ENCODE measurements at places on chromosomes 11 and 22. TPM values are rescaled to one million over a fixed set of nuclear protein-coding genes. Genes with fewer than 3 reads are reported as not detected.

DNA sequence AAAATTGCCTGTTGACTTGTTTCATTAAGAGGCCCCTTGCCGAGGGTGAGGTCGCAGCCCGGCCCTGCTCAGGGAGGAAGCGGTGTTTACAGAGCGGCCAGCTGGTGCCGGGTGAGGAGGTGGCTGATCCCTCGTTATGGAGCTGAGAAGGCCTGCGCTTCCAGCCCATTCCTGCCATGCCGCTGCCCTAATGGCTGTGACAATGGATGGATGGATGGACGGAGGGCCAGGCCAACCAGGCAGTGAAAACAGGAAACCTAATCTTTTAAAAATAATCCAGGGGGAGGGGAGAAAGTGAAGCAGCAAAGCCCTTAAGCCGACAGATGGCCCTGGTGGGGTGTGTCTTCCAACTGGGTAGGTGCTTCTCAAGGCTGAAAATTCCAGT is 38.5 kb downstream of the BCR start:
- H3K4me1 ChIP-seq: peaks cover 100% of the 10 kb centered on the region
- H3K36me3 ChIP-seq: no peaks in the 10 kb centered on the region
- H3K27ac ChIP-seq: peak overlapping the region; percentile 75

- H3K4me3 ChIP-seq: no peak overlapping the region
- H3K4me1 ChIP-seq: peaks cover 14% of the 10 kb centered on the region
- DNase-seq: no peak
- H3K36me3 ChIP-seq: no peaks in the 10 kb centered on the region
- no peaks in the 10 kb centered on the region for H3K27me3 ChIP-seq
Observed at GRCh38 chr22:35883031-35883620, 145.5 kb downstream of the RBFOX2 start.

- H3K27me3 ChIP-seq: no peaks in the 10 kb centered on the region
- H3K4me3 ChIP-seq: no peak overlapping the region
- H3K36me3 ChIP-seq: no peaks in the 10 kb centered on the region
- H3K4me1 ChIP-seq: peaks cover 6% of the 10 kb centered on the region
Observed at GRCh38 chr11:11387207-11387606, 34.2 kb upstream of the CSNK2A3 start.

DNA sequence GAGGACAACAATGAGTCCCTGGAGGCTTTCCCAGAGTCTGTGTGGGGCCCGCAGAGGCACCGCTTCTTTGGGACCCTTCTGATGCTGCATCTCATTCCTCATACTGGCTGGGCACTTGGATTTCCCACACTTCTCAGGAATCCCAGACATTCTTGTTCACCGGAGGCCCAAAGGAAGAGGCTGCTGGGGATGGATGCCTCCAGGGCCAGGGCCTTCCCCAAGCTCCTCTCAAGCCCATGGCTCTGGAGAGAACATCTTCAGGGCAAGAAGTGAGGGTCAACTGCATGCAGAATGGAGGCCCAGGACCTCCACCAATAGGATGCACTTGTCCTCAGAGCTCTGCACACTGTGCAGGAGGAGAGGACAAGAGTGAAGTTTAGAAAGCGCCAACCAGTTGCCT is 34.6 kb downstream of the DKK3 start:
- no peaks in the 10 kb centered on the region for H3K36me3 ChIP-seq
- no peak for DNase-seq
- peak overlapping the region; percentile 79 for H3K27ac ChIP-seq
- H3K4me1 ChIP-seq: peaks cover 42% of the 10 kb centered on the region
- no peaks in the 10 kb centered on the region for H3K27me3 ChIP-seq

GRCh38 chr11:8220261-8221045 is 43.2 kb downstream of the LMO1 start:
- DNase-seq: no peak
- H3K27me3 ChIP-seq: no peaks in the 10 kb centered on the region
- H3K27ac ChIP-seq: no peak overlapping the region
- H3K36me3 ChIP-seq: no peaks in the 10 kb centered on the region
- H3K4me1 ChIP-seq: peaks cover 1% of the 10 kb centered on the region

DNA sequence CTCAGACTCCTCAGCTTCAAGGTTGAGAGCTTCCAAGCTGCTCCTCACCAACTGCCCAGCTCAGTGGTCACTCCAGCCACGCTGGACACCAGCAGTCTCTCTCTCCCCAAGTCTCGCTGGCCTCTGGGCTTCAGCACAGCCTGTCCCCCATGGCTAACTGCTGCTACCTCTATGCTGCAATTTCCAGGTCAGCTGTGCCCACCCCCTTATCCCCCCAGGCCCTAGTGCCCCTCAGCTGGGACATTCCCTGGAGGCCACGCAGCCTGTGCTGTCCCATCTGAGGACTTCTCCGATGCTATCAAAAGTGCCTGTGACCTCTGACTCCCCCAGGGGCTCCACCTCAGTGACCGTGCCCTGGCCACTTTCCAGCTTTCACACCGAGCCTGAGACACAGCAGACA is 37.5 kb upstream of the PHF21B start:
- no peaks in the 10 kb centered on the region for H3K27me3 ChIP-seq
- H3K4me1 ChIP-seq: no peaks in the 10 kb centered on the region
- H3K27ac ChIP-seq: no peak overlapping the region
- H3K36me3 ChIP-seq: no peaks in the 10 kb centered on the region
- H3K4me3 ChIP-seq: no peak overlapping the region

Gene GATD1
- total RNA-seq: 67.8 TPM

Gene SLC6A5
- total RNA-seq: not detected

GRCh38 chr11:11241284-11241683 is 111.8 kb downstream of the CSNK2A3 start:
- DNase-seq: no peak
- no peaks in the 10 kb centered on the region for H3K36me3 ChIP-seq
- no peak overlapping the region for H3K4me3 ChIP-seq
- no peak overlapping the region for H3K27ac ChIP-seq
- peaks cover 21% of the 10 kb centered on the region for H3K4me1 ChIP-seq

Gene GSTT2B
- total RNA-seq: 1.9 TPM

- DNase-seq: no peak
- peak overlapping the region; percentile 48 for H3K27ac ChIP-seq
- no peaks in the 10 kb centered on the region for H3K27me3 ChIP-seq
- H3K4me3 ChIP-seq: no peak overlapping the region
- peaks cover 86% of the 10 kb centered on the region for H3K36me3 ChIP-seq
Observed at GRCh38 chr22:36144886-36145541, 15.5 kb downstream of the APOL3 start.

DNA sequence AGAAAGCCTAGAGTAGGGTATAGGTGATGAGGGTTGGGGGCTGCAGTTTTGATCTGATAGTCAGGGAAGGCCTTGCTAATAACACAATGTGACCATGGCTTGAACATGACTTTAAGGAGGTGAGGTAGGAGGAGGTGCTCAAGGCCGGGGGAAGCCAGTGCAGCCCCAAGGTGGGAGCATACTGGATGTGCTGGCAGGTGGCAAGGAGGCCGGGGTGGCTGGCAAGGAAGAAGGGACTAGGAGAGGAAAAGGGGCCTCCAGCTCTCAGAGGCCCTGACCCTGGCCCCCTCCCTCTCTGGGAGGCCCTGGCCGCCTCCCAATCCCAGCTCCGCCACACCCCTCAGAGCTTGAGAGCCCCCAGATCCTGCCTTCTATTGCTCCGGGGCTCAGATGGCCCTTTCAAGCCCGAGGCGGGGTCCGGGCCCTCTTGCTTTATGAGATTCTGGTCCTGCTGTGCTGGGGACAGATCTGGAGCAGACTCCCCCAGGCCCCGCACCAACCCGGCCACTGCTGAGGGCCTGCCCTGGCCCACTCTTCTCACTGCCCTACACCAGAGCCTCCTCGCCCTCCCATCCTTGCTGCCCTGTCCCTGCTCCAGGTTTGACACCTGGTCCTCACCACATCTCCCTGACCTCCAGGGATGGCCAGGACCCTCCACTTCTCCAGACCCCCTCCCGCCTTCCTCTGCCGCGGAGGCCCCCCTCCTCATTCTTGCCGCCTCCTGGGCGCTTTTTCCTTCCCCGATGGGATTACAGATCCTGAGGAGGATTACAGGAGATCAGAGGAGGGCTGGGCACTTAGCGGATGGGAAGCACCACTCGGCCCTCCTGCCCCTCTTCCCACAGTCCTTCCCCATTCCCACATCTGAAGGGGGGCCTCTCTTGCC is 1.8 kb downstream of the PITPNM1 start:
- H3K27me3 ChIP-seq: no peaks in the 10 kb centered on the region
- H3K4me1 ChIP-seq: peaks cover 32% of the 10 kb centered on the region
- H3K36me3 ChIP-seq: peaks cover 27% of the 10 kb centered on the region
- DNase-seq: no peak
- H3K27ac ChIP-seq: no peak overlapping the region

Gene PRG2
- 1.7 TPM for total RNA-seq

Gene RFPL3
- total RNA-seq: not detected

DNA sequence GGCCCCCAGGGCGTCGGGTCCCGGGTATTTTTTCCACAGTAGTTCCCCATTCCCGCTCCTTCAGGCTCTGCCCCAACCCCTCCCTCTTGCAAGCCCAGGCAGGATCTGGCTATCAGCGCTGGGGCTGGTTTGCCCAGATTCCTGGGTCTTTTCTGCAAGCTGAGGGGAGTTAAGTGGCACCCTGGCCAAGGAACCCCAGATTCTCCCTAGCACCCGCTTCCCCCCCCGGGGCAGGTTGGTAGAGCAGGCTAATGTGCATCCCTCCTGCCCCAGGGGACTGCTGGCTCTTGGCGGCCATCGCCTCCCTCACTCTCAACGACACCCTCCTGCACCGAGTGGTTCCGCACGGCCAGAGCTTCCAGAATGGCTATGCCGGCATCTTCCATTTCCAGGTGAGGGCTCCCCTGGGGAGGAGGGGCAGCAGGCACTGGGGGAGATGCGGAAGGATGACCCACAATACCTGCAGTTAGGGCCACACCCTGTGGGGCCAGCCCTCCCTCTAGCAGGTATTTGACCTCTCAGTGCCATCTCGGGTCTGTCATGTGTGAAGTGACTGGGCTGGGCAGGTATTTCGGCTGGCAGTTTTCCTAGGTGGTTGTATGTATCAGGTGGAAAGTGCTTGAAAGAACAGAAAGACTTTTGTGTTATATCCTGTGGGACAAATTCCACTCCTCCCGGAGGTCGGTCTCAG is 1.6 kb downstream of the CAPN1 start:
- H3K4me1 ChIP-seq: peaks cover 24% of the 10 kb centered on the region
- peak overlapping the region; percentile 92 for H3K4me3 ChIP-seq
- H3K36me3 ChIP-seq: peaks cover 5% of the 10 kb centered on the region
- H3K27me3 ChIP-seq: no peaks in the 10 kb centered on the region
- peak overlapping the region; percentile 96 for H3K27ac ChIP-seq

Gene CCDC15
- 1.0 TPM for total RNA-seq

GRCh38 chr11:116465056-116465455 is 307.7 kb downstream of the BUD13 start:
- H3K4me1 ChIP-seq: no peaks in the 10 kb centered on the region
- no peak for DNase-seq

GRCh38 chr22:46051646-46052045 is 74.7 kb upstream of the WNT7B start:
- H3K4me1 ChIP-seq: peaks cover 91% of the 10 kb centered on the region
- peak; percentile 16 for DNase-seq
- H3K36me3 ChIP-seq: no peaks in the 10 kb centered on the region
- no peak overlapping the region for H3K4me3 ChIP-seq
- peak overlapping the region; percentile 99 for H3K27ac ChIP-seq

- no peak for DNase-seq
- no peak overlapping the region for H3K27ac ChIP-seq
- no peaks in the 10 kb centered on the region for H3K36me3 ChIP-seq
- H3K4me3 ChIP-seq: no peak overlapping the region
- H3K4me1 ChIP-seq: no peaks in the 10 kb centered on the region
- no peaks in the 10 kb centered on the region for H3K27me3 ChIP-seq
Observed at GRCh38 chr11:22454461-22455090, 116.4 kb downstream of the SLC17A6 start.
